ENCODE measurements at places on chromosomes 11 and 22.
A peak's percentile ranks its signal among the peaks of the same experiment; 100 is the strongest.

DNA sequence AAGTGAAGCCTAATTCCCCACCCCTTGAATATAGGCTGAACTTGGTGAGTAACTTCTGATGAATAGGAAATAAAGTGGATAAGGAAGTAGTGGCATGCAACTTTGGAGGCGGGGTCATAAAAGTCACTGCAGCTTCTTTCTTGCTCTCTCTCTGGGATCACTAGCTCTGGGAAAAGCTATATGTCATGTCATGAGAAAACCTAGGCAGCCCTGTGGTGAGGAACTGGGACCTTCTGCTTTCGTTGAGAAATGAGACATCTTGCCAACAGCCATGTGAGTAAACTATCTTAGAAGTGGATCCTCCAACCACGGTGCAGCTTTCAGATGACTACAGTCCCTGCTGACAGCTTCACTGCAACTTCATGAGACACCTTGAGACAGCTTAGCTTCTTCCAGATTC, 15.7 kb downstream of the ZNF214 start:
- DNase-seq = peak; percentile 22

DNA sequence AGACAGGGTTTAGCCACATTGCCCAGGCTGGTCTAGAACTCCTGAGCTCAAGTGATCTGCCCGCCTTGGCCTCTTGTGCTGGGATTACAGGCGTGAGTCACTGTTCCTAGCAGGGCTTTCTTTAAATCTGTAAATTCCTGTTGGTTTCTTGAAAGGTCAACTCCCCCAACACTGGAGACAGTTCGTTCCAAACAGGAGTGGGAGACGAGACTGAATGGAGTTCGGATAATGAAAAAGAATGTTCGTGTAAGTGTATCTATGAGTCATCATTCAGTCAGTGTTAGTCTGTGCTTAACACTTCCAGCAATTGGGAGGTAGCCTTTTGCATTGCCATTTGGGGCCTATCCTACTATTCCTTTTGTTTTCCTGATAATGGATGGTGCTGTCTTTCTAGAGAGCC, 10.0 kb upstream of the BACE1-AS start:
- DNase-seq = peak; percentile 88

DNA sequence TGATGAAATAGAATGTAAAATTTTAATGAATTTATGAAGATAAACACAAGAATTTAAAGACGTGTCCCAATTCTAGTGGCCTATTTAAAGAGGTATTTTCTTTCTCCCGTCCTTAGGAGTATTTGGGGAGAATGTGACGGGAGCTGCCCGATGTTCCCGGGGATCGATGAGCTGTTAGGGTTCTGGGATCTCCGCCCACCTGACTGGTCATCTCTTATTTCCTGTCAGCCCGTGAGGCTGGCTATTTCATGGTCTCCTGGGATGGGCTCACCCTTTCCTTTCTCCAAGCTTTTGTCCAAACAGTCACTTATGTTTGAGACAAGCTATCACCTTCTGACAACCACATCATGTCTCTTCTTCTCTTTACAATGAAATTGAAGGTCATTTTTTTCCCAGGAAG, 16.9 kb upstream of the CLMP start:
- DNase-seq = no peak

GRCh38 chr11:13104619-13105236, 95.6 kb downstream of the RASSF10 start:
- DNase-seq = no peak

- no peak for DNase-seq
These were observed 29.3 kb upstream of the APLP2 start for GRCh38 chr11:130040281-130040940.

DNA sequence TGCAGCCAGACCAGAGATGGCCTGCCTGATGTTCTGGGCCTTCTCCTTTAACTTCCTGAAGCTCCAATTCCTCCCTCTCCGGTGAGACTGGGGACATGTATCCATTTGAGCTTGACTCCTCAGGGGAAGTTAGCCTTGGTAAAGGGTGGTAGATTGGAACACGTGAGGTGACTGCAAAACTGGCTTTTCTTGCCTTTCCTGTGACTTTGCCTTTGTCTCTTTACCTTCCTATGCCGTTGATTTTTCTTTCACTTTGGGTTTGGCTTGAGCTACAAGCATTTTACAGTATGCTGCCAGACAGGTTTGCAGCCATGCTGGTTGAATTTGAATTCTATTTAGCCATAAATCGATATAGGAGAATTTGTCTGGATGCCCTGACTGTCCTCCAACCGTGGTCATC, 16.8 kb upstream of the GLYATL1 start:
- DNase-seq = no peak

All from A172 (cell line).